Kidney (tissue), 22 donors: ENCODE measurements at places on chromosomes 3 and 15.

DNA sequence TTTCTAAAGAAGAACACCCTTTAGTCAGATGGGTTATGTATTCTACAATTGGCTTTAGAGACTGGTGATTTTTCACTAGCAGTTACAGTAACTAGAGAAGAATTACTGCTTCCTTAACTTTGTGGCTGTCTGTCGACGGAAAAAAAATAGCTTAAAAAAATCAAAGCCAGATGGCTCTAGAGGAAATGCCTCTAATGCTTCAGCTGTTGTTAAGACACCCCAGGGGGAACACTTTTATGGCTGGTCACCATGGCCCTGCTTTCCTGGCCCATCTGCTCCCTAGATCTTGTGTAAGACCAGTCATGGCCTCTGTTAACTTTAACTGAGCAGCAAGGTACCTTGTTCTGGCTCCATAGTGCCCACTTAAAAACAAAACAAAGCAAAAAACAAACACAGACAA lies 198.6 kb upstream of the PLSCR5 start:
- no peak for DNase-seq

GRCh38 chr15:99324700-99325099 lies 73.4 kb downstream of the LRRC28 start:
- no peak for DNase-seq

GRCh38 chr15:98896802-98897732 lies 110.5 kb downstream of the PGPEP1L start:
- no peak for DNase-seq

- peak; percentile 77 for DNase-seq
Observed at GRCh38 chr3:13111173-13111872, 38.1 kb upstream of the IQSEC1 start.

DNA sequence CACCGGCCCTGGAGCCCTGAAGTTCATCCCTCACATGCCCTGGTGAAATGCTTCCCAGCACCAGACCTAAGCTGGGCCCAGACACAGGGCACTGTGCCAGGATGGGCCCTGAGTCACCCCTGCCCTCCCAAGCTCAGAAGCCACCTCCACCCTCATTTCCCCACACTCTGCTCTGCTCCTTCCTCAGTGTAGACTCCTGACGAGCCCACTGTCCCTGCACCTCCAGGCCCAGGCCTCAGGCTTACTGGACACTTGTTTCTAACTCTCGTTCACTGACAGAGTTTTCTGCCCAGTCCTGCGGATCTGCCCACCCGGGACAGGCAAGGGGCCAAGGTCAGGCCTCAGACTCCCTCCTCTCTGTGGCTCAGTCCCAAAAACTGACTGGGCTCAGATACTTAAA lies 112.6 kb upstream of the RNF7 start:
- DNase-seq, result no peak

- DNase-seq, result no peak
Observed at GRCh38 chr3:26102376-26102775, 312.5 kb downstream of the OXSM start.

- DNase-seq, result no peak
Observed at GRCh38 chr3:83890763-83891135, 1068.0 kb upstream of the CADM2 start.

- no peak for DNase-seq
Observed at GRCh38 chr3:169945313-169945712, 21.3 kb upstream of the SEC62 start.

DNA sequence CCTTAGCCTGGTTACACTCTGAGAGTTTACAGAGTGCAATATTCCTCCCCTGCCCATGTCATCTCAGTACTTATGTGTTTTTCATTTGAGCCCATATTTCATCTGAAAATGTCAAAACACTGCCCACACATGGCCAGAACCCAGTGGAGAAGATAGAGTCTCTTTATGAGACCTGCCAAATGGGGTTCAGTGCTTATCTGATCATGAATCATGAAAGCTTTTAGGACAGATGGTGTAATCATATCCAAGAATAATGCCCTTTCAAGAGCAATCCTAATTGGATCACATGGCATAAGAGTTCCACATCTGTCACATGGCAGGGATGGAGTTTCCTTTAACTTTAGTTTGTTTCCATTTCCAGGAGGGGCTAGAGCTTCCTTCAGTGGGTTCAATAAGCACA lies 77.2 kb upstream of the AGBL1 start:
- no peak for DNase-seq

DNA sequence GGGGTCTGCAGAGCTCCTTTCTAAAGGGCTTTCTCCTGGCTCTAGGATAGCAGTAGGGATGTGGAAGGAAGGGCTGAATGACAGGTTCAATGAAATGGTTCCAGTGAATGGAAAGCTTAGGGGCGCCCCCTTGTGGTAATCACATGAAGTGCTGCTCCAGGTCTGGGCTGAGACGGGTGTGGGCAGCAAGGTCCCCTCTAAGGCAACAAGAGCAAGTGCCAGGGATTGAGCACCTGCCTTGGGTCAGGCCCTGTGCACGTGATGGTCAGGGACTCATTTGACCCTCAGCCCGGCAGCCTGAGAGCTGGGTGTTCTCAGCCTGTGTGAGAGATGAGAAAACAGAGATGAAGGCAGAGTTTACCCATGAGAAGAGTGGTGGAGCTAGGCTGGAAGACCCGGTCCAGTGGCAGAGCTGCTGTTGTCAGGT lies 12.1 kb upstream of the CX3CR1 start:
- DNase-seq, result no peak

DNA sequence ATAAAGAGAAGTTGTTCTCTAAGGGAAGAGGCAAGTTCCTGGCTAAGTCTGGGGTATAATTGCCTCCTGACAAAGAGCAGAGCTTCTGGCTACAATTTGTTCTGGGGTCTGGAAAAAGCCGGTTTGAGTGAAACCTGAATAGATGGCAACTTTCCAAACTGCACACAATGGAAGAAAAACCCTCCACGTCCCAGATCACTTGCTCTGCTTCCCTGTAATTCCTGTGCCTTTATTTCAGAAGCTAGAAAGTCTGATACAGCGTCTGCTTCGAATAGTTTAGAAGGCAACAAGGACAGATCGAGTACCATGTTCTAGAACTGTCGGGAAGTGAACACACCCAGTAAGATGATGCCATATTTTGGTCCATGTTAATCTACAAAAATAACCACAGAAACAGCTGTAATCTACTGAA lies 1.6 kb upstream of the WDR82 start:
- no peak for DNase-seq

GRCh38 chr3:59085976-59086375 lies 36.2 kb upstream of the CFAP20DC start:
- DNase-seq, result no peak

- no peak for DNase-seq
Observed at GRCh38 chr15:44243829-44244228, 44.7 kb upstream of the GOLM2 start.

DNA sequence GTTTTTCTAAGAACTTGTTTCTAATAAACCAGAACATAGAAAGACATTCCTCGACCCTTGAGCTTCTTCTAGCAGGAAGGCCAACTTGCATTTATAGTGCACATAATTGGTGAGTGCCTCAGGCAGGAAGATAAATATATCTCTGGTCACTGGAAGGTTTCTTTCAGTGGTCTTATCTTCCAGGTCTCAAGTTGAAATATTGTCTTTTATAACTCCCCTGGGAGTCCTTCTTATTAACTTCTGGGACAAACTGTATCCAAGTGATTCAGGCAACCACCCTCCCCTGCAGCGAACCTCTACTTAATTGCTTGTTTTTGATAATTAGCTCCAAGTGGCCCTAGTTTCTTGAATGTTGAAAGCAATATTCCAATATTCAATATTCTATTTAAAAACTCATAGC lies 346.8 kb upstream of the GOLIM4 start:
- DNase-seq, result no peak

DNA sequence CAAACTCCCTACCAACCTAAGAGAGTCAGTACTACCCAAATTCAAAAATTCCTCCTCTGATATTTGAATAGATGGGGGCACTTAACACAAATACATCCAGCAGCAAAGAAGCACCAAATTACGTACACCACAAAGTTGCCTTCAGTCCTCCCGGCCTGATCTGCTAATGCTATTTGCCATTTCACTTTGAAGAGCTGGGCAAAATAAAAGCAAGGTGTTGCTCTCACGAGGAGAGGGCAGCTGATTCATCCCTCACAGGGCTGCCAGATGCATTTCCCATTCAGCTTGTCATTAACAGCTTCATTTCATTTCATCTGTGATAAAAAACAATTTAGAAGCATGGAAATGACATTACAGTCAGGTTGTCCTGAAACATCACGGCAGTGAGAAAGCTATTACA lies 283.4 kb upstream of the VEPH1 start:
- no peak for DNase-seq

DNA sequence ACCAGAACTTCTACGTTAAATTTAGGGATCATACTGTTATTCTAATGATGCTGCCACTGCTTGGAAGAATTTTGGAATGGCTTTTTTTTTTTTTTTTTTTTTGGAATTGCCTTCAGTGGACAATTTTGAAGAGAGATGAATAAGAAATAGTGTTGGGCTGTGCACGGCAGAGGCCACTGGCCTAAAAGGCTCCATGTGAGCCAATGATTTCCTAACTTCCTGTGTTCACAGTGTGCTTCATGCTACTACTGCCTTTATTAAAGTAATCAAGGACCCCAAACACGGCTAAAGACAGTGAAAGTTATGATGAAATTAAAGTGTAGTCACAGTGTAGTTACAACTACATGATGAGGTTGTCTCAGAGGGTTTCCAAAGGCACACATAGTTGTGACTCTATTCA lies 100.8 kb upstream of the TNFAIP8L3 start:
- no peak for DNase-seq

GRCh38 chr15:85580879-85581278 lies 200.5 kb downstream of the AKAP13 start:
- no peak for DNase-seq

DNA sequence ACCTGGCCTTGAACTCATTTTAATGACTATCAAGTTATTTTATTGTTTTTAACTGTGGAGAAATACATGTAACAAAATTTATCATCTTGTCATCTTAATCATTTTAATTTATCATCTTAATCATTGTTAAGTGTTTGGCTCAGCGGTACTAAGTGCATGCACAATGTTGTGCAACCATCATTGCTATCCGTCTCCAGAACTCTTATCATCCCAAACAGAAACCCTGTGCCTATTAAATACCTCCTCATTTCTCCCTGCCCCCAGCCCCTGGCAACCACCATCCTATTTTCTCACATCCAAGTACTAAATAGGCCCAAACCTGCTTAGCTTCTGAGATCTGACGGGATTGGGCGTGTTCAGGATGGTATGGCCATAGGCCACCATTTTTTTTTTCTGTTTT lies 51.5 kb upstream of the UBP1 start:
- no peak for DNase-seq

DNA sequence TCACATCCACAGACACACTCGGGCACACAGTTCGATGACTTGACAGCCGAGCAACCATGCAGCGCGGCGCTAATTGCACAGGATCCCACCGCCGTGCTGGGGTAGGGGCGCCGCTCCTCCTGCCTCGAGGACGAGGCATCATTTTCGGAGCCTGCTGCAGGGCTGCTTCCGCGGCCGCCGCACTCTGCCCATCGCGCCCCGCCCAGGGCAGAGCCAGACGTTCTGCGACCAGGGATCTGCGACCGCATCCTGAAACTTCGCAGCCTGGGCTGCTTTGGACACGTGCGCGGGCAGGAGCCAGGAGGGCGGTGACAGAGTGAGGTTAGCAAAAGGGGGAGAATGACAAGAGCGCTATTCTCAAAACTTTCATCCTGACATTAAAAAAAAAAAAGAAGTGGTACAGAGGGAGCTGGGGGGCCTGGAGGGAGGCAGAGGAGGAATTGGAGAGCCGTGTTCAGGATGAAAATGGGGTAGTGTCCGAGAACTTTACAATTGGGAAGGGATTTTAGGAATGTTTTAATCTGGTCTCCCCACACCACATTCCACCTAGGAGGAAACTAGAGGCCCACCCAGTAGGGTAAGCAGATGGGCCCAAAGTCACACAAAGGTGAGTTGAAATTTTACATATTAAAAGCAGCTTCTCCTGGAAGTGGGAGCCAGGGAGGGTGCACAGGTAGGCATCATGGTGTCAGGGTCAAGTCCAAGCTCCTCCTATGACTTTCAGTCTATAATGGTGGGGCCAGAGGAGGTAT lies 15.9 kb downstream of the IGDCC3 start:
- DNase-seq, result no peak

- no peak for DNase-seq
Observed at GRCh38 chr15:88622605-88622975, 1.4 kb downstream of the AEN start.

GRCh38 chr15:38849046-38849445 lies 284.4 kb upstream of the RASGRP1 start:
- no peak for DNase-seq

GRCh38 chr3:165667676-165668075 lies 169.5 kb downstream of the BCHE start:
- DNase-seq, result no peak

DNA sequence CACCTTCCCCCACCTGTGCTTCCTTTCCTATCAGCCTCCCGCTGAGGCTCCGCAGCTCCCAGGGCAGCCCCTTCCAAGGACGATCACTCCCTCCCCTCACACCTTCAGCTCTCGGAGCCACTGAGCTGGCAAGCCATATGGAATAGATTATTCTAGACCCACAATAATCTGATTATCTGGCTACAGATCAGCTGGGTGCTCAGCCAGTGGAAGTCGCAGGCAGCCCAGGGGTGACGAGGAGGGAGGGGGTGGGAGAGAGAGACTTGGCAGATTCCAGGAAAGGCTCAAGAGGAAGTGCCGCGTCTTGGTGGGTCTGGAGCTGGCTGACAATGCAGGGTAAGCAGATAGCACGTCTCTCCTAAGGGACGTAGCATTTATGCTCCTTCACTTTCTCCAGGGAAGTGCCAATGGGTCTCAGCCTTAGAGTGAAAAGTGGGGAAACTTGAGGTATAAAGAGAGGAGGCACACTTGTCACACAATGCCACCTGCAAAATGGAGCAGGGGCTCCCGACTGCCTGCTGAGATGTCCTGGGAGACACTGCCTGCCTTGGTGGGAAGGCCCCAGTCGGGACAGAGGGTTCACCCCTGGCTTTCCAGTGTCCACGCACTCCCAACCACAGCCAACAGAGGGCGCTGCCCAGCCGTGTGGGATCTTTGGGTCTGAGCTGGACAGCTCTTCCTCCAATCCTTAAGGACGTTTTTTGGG lies 9.4 kb upstream of the MESP1 start:
- DNase-seq, result peak; percentile 77

- peak; percentile 98 for DNase-seq
Observed at GRCh38 chr3:4978204-4978965, 852 bp upstream of the BHLHE40 start.

DNA sequence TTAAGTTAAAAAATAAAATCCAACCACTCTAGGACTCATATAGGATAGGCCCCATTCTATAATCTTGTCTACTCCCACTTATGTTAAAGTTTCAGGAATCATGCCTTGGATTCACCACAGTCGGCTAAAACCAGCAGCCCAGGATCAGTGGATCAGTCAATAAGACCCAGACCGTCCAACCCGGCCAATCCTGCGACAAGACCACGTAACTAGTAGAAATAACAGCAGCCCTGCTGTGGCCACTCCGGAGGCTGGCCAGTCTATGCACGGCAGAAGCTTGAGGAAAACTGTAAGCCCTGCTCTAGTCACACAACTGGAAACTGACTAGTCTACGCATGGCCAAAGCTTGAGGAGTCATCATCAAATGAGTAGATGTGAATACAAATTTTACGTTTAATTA lies 12.8 kb upstream of the SLC9C1 start:
- DNase-seq, result no peak
